ENCODE measurements at places on chromosomes 11 and 22. TPM values are rescaled to one million over a fixed set of nuclear protein-coding genes. Genes with fewer than 3 reads are reported as not detected.

Gene ABCG4
- 0.15 TPM for total RNA-seq

Gene IGSF9B
- total RNA-seq, result 0.91 TPM

Gene CARD18
- total RNA-seq, result not detected

Gene CALCA
- not detected for total RNA-seq

Gene GSTT2
- total RNA-seq, result not detected

Gene CCDC87
- 0.15 TPM for total RNA-seq

Gene ARHGAP20
- 2.4 TPM for total RNA-seq

Gene RPS3
- 3,408 TPM for total RNA-seq

Gene PATE4
- not detected for total RNA-seq

Gene PEX26
- total RNA-seq, result 16.2 TPM

Gene TESMIN
- 2.3 TPM for total RNA-seq

Gene LGR4
- 5.2 TPM for total RNA-seq

Gene ENTHD1
- total RNA-seq, result not detected

Gene CYP2D6
- not detected for total RNA-seq

Gene NEU3
- 7.0 TPM for total RNA-seq

Gene SLC22A9
- not detected for total RNA-seq

Gene MLC1
- not detected for total RNA-seq

Gene RAB1B
- total RNA-seq, result 65.0 TPM

Gene CD3E
- not detected for total RNA-seq

Gene SESN3
- 0.61 TPM for total RNA-seq

Gene ANGPTL5
- not detected for total RNA-seq

Gene CYB5R2
- 4.9 TPM for total RNA-seq

Gene ELFN2
- under 0.01 TPM for total RNA-seq

Gene DCHS1
- 29.0 TPM for total RNA-seq

Gene SCGB2A2
- total RNA-seq, result not detected

Gene MAP6
- total RNA-seq, result 0.15 TPM

Gene SYCE3
- total RNA-seq, result not detected

Gene EP300
- total RNA-seq, result 14.3 TPM

Gene F2
- not detected for total RNA-seq

Gene MPEG1
- not detected for total RNA-seq

Gene TPBGL
- under 0.01 TPM for total RNA-seq

Gene KCNE3
- total RNA-seq, result 1.2 TPM

Gene CACNA1I
- not detected for total RNA-seq

Gene TMPRSS4
- not detected for total RNA-seq

Gene DCUN1D5
- 137 TPM for total RNA-seq

Gene PHOX2A
- total RNA-seq, result not detected

Gene GUCY1A2
- under 0.01 TPM for total RNA-seq

Gene TH
- not detected for total RNA-seq

Gene MCAM
- total RNA-seq, result 5,496 TPM

Gene KREMEN1
- total RNA-seq, result 0.30 TPM
